ENCODE measurements at places on chromosomes 7 and 10.

- DNase-seq: no peak
Observed at GRCh38 chr7:41003611-41003940, 699.3 kb downstream of the INHBA start.

GRCh38 chr7:143497008-143497795 lies 19.5 kb downstream of the TAS2R41 start:
- no peak for DNase-seq

DNA sequence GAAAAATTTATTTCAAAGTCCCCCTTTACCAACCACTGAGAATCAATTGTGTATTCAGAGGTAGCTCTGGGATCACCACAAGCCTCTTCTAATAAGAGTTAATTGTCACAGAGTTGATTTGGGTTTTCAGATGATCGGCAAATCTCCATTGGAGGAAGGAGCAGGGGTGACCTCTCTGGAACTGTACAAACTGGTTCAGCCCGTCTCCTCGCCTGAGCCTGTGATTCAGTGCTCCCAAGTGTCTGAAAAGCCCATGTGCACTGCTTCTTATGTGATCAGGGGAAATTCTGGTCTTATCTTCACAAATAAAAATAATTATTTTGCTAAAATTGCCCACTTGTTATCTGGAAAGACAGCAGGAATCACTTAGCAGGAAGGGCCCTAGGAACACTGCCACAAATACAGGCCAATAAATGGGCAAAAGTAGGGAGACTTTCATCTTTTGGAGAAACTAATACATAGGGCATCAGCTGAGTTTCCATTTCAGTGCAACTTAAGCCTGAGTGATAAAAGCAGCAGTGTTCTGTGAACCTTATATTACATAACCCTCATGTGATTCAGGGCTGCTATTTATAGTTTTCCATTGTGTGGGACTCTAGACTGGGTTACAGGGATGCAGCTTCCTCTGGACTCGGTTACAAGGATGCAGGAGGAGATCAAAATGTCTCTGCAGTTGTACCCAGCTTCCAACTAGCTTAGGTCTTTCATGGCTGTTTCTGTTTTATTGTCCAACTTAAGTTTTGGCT lies 32.3 kb downstream of the CDK1 start:
- no peak for DNase-seq

GRCh38 chr10:132920101-132920925 lies 22.1 kb downstream of the CFAP46 start:
- DNase-seq: no peak
